ENCODE measurements at places on chromosomes 16 and 17.

- DNase-seq = no peak
These were observed 24.9 kb downstream of the PIGL start for GRCh38 chr17:16241906-16242399.

DNA sequence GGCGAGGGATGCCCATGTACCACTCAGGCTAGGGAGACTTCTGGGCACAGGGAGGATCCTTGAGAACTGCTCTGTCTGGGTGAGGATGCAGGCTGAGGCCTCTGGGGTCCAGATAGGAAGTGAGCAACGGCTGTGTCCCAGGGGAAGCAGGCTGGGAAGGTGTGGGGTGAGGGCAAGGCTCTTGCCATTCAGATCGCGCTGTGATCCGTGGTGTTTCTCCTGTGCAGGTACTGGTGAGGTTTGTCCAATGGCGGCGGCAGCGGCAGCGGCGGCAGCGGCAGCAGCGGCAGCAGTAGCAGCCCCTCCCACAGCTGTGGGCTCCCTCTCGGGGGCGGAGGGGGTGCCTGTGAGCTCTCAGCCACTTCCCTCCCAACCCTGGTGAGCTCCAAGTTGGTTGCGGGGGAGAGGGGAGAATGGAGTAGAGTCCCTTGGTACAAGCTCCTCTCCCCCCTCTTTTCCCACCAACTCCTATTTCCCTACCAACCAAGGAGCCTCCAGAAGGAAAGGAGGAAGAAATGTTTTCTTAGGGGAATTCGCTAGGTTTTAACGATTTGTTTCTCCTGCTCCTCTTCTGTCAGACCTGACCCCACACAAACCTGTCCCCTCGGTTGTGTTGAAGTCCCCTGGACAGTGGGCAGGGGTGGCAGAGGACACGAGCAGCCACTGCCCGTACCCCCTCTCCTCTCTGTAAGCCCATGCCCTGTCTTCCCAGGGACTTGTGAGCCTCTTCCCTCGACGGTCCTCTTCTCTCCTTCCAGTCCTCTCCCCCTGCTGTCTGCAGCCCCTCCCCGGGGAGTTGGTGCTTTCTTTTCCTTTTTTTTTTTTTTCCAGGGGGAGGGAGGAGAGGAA lies 1.9 kb upstream of the PRRT2 start:
- no peak for DNase-seq

GRCh38 chr17:60390925-60391470 lies 935 bp downstream of the USP32 start:
- DNase-seq = no peak

GRCh38 chr17:15249487-15249886 lies 15.6 kb downstream of the PMP22 start:
- no peak for DNase-seq

DNA sequence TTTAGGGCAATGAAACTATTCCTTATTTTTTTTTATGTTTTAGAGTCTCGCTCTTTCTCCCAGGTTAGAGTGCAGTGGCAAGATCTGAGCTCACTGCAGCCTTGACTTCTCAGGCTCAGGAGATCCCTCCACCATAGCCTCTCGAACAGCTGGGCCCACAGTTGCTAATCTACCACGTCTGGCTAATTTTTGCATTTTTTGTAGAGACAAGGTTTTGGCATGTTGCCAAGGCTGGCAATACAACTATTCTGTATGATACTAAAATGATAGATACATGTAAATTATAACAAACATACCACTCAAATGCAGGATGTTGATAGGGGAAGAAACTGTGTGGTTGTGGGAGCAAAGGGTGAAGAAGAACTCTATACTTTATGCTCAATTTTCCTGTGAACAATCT lies 401.3 kb downstream of the ZFHX3 start:
- no peak for DNase-seq

DNA sequence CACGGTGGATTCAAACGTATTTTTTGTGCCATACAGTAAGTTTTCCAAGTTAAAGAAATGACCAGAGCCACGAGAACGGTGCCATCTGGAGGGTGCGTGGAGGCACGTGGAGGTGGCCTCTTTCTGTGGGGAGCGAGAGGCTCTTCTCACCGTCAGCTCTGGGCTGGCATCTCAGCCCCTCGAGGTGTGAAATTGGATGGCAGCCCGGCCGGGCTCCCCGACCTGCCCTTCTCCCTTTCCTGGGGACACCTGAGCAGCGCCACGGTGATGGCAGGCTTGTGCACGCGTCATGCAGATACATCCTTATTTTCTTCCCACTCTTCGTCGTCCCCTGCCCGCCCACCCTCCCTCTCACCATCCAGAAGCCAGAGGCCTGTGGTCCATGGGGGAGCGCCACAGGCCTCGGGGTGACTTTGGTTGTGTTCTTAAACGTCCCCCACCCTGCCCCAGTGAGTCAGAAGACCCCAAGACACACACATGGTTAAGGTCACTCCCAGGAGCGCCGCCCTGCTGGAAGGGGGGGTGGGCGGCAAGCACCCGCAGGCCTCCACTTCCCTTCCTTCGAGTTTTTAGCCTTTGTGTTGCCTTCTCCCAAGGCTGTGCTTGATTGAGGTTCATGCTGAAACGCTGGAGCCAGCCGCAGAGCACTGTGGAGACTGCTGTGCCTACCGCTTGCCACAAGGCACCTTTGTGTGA lies 109.4 kb downstream of the BANP start:
- no peak for DNase-seq

- no peak for DNase-seq
These were observed 14.6 kb downstream of the USP22 start for GRCh38 chr17:21028192-21028591.

DNA sequence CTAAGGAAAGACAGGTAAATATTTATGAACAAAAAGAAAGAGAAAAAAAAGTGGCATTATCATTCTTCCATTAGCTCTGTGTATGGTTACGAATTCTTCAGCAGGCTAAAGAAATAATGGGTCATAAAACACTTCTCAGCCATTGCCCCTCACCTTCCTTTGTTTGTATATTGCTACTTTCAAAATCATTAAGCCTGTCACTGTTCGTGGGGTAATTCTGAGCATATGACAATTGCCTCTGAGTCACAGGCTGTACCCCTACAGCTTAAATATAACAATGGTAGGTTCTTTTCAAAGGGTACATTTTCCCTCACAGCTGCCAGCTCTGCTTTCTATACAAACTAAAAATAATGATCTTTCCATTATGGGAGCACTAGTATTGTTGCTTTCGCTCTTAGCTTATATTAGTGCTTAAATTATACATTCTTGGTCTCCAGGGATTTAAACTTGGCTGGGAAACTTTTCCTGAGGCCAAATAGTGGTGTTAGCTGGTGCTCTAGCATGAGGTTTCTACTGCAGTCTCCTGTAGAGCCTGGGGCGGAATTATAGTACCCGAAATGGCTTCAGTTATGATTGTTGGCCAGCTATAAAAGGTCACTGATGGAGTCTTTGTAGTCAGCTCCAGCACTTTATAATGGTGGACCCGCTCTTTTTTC lies 74.7 kb upstream of the CDH11 start:
- DNase-seq = no peak

GRCh38 chr17:2266045-2266864 lies 37.3 kb downstream of the SMG6 start:
- DNase-seq = no peak

GRCh38 chr17:48523010-48523409 lies 7.8 kb downstream of the HOXB1 start:
- no peak for DNase-seq

DNA sequence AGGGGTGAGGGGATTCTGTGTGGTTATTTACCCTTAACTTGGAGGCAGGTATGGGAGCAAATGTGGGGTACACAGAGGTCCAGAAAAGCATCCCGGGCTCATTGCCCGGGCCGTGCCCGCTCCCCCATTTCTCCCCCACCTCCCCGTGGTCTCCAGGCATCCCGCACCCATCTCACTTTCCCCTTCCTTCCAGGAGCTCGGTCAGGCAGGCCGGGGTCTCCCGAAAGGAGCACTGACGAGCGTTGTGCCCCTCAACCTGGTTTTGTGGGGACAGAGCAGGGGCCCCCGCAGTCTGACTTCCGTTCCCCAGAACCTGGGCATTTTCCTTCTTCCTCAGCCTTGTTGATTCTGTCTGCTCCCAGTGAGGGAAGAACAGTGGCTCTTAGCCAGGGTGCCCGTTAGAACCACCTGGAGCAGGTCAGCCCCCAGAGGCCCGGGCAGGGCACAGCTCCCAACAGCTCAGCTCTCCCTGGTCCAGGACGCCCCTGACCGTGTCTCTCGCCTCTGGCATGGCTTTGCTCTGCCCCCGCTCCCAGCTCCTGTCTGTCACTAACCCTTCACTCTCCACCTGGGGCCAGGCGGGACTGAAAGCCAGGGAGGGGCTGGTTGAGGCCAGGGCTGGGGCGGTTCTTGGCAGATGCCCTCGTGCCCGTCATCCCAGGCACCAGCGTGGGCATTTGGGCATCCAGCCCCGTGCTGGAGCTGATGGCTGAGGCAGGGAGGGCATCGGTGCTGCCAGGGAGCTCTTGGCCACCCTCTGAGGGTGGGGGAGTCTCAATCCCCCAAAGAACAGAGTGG lies 12.5 kb upstream of the NUDT16L1 start:
- DNase-seq = no peak

DNA sequence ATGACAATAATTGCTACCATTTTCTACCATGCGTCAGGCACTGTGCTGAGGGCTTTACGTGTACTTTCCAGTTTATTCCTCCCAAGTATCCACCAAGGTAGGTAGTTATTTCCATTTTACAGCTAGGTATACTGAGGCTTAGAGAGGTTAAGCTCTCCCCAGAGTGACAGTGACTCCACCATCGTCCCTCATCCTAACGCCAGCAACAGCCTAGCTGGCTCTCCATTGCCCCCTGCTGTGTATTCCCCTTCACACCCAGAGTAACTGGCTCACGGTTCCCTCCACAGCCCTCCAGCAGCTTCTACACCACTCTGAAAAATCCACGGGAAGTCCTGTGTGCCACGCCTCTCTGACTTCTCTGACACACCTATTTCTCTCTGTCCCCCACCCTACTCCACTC lies 7.1 kb upstream of the ASGR1 start:
- no peak for DNase-seq

- DNase-seq = no peak
These were observed 30.3 kb downstream of the MMD start for GRCh38 chr17:55391244-55391757.

DNA sequence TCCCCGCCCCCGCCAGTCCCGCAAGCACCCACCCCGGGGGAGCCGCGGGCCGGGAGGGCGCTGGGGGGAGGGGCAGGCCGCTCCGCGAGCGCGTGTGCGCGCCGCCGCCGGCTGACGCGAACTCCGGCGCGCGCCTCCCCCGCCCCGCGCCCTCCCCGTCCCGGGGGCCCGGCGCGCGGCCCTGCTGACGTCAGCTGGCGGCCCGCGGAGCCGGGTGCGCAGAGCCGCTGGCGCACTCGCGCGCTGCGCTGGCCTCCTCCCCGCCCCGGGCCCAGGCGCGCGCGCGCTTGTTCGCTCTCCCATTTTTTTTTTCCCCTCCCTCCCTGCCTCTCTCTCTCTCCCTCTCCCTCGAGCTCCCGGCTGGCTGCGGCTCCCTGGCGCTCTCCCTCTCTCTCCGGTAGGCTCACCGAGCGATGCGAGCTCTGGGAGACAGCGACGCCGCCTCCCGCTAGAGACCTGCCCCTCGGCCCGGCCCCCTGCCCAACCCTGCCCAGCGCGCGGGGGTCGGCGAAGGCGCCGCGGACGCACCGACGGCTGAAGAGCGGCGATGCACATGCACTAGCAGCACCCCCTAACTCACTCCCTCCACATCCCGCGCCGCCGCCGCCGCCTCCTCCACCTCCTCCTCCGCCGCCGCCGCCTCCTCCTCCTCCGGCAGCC lies at the start of gene GNAO1:
GNAO1 (plus strand) TSS at position 334 of the 660 bp plus-strand sequence. CDS start 747 bp downstream, outside the sequence.
- DNase-seq = no peak

DNA sequence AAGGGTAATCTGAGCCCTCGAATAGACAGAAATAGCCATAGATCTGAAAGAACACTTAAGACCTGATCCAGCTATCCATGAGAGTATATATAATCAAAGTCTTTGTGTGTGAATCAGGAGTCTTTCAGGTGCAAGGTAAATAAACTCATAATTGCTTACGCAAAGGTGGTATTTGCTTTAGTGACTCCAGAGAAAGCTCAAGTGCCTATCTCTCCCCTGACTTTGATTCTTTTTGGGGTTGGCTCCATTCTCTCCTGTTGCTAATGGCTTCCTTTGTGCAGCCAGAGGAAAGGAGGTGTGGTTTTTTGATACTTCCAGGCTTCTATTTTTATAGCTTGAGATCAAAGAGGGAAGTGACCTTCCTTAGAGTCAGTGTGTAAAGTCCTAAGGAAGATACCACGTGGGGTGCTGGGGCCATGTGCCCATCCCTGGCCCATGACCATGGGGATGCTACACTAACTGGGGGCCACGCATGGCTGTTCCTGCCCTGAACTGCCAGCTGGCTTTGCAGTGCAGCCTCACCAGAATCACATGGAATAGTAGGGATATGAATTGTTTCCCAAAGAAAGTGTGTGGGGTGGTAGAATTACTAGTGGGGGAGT lies 45.8 kb downstream of the TENT4B start:
- DNase-seq = no peak

- DNase-seq = no peak
These were observed 14.8 kb upstream of the LIMD2 start for GRCh38 chr17:63714550-63715277.

GRCh38 chr16:78437352-78437968 lies 338.0 kb downstream of the WWOX start:
- DNase-seq = no peak

GRCh38 chr16:83906683-83907082 lies 7.8 kb downstream of the MLYCD start:
- DNase-seq = no peak

DNA sequence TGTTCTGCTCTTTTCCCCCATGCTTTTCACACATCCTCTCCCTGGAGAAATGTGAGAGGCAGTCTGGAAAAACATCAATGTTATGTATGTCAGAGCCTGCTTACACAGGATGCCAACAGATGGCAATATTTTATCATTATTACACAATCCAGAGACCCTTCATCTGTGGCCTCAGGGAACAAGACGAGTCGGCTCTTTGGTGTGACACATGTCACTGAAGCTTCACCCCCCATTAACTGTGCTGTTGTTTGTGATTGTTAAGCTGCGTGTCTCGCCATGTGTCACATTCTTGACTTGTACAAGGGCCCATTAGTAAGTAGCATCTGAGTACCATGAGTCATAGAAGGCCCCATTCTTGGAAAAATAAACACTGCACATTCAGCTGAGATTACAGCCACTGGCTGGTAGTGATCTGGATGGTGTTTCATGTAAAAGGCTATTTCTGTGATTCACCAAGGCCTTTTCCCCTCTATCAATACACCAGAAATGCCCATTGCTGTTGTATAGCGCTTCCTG lies 682.1 kb upstream of the SOX9 start:
- peak; percentile 77 for DNase-seq

DNA sequence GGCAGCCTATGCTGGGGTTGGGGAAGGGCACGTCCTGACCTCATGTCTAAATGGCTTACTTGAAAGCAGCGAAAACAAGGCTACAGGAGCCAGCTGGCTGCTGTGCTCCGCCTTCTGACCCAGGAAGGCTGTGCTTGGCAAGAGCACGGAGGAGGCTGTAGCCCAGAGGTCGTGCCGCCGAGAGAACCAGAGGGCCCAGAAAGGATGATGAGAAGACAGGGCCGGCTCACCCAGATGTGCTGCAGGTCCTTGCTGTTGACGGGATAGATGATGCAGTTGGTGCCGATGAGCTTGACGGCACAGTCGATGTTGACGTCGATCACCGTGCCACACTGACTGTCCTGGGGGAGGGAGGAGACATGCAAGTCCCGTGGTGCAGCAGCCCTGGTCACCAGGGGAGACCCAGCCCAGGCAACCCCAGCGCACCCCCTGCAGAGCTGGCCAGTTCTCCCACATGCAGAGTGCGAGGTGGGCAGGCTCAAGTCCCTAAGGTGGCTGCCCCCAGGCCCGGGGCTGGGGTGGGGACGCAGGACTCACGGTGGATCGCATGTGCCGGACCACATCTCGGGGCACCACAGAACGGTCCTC lies 20.7 kb downstream of the SPHK1 start:
- no peak for DNase-seq

All from smooth muscle cell of the brain vasculature (primary cell).